ENCODE measurements at places on chromosomes 7 and 10.

- DNase-seq = no peak
Observed at GRCh38 chr7:154990964-154991540, 11.9 kb downstream of the PAXIP1 start.

- no peak for DNase-seq
Observed at GRCh38 chr7:33706771-33707200, 198.6 kb upstream of the BMPER start.

GRCh38 chr7:128053023-128053422, 21.8 kb upstream of the LRRC4 start:
- no peak for DNase-seq

GRCh38 chr7:50329775-50330174, 25.3 kb downstream of the IKZF1 start:
- DNase-seq = no peak

DNA sequence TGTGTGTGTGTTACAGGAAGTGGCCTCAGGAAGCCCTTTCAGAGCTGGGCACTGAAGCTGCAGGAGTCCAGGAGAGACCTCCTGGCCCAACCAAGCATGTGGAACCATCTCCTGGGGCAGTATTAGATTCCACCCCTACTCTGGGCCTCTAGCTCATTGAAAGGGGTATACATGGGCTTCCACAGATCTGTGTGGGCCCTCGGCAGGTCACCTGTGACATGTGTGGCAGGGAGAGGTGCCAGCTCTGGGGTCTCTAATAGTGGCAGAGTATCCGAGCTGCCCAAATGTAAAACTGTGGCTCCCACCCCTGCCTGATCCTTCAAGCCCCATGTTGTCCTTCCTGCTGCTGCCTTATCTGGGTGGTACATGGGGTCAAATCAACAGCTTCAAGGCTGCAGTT, 144.1 kb downstream of the GLCCI1 start:
- DNase-seq = no peak

DNA sequence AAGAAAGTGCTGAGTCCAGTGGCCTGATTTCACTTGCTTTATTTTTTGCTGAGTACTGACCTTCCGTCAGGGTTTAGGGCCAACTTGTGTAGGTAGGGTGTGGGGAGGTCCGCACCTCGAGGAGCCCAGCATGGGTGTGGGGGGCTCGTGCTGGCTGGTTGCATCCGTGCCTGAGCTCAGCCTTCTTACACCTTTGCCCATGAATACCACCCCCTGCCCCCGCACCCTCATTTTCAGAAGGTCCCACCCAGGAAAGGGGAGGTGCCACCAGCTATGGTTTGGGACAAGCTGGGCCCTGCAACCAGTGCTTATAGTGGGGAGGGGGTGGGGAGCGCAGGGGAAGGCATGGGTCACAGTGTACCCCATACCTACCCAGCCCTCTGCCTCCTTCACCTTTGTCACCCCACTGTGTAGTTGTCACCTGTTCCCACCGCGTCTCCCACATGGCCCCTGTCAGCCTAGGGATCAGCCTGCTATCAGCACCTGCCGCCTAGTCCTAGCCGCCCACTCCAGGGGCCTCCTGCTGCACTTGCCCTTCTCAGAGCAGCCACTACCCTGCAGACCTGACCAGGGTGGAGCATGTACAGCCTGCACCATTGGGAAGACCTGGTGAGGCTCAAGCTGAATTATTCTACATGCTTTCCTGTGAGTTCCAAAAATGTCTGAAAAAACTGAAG, 146.2 kb upstream of the RET start:
- no peak for DNase-seq

GRCh38 chr7:129635300-129636029, 23.9 kb downstream of the NRF1 start:
- peak; percentile 51 for DNase-seq

- DNase-seq = no peak
Observed at GRCh38 chr10:27626890-27627289, 118.7 kb downstream of the MKX start.

- DNase-seq = no peak
Observed at GRCh38 chr7:15561835-15562234, at the start of gene AGMO. Gene AGMO (minus strand): TSS chr7:15562015.

- peak; percentile 34 for DNase-seq
Observed at GRCh38 chr10:59905066-59905730, 1.2 kb downstream of the CCDC6 start.

DNA sequence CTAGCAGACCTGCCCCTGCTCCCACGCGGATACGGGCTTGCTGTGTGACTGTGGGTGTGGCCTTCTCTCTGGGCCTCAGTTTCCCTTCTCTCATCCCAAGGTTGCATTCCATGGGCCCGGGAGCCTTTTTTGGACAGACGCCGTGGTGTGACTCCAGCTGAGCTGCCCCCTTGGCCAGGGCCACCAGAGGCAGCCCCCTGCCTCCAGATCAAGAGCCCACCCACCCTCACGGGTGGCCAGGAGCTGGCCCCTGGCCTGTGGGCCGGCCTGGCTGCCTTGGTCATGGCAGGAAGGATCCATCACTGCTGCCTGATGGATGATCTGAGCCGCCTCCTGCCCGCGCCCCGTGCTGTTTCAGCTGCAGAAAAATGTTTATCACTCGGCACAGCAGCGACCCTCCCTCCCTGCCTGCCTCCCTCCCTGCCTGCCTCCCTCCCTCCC, 27.8 kb upstream of the ELFN1 start:
- no peak for DNase-seq

- peak; percentile 74 for DNase-seq
Observed at GRCh38 chr10:118698421-118698820, 56.3 kb downstream of the CACUL1 start.

DNA sequence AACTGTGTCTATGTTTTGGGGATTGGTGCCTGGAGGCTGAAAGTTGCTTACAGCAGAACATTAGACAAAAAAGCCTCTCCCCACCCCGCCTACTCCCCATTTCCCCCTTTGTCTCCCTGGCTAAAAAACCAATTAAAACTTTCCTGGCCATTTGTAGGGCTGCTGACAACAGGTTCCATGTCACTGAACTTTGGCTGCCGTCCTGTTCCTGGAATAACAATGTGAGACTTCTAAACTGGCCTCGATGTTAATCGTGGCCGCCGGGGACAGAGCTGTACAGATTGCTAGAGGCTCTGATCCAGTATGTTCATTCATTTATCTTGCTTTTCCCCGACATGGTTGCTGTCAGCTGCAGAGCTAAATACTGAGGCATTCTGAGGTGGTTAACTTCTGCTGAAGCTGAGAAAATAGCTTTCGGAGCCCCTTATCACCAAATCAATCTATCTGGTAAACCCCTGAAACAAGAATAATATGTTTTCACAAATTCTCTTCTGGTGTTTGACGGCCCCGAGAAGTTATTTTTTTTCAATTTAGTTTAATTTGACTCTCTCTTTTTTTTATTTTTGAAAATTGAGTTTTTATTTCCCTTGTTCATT, 271.6 kb downstream of the GFRA1 start:
- no peak for DNase-seq

GRCh38 chr10:110358869-110359629, 54.3 kb upstream of the SMNDC1 start:
- DNase-seq = no peak

GRCh38 chr10:113859261-113859660, 4.8 kb downstream of the NHLRC2 start:
- DNase-seq = no peak

- no peak for DNase-seq
Observed at GRCh38 chr7:14596421-14596820, 306.1 kb downstream of the DGKB start.

DNA sequence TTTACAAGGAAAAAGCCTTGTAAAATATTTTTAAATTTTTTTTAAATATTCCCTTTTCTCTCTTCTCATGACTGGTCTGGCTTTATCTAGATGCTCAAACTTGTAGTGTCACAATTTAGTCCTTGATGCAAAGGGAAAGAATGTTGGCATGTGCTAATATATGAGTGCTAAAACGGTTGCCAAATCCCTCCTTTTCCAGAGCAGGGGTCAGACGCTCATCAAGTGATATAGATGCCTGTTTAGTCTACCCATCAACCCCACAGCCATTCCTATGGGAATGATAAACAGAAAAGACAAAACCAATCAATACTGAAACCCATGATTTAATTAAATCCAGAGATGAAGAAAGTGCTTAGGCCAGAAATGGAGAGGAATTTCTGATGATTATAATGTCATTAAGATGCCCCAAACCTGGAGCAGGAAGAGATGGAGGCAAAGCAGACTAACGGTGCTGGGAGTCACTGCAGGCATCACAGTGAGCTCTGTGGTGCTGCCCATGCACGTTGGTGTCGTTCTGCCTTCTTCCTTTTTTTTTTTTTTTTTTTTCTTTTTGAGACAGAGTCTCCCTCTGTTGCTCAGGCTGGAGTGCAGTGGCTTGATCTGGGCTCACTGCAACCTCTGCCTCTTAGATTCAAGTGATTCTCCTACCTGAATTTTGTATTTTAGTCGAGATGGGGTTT, 210.1 kb upstream of the STK17A start:
- no peak for DNase-seq

DNA sequence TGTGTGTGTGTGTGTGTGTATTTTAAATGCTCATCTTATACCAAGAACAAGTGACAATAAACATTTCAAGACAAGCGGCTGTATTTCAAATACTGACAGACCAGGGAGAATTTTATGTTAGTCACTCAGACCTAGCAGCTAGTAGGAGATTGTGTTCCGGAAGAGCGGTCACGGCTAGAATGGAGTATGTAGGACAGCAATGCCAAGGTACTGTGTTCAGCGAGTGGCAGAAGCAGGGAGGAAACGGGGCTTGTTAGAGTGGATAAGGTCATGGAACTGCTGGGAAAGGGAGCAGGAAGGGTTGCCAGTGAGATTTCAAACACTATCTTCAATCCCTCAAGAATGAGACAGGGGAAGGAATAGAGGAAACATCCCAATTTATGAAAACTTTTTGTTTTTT, 260.5 kb upstream of the PITRM1 start:
- DNase-seq = no peak

DNA sequence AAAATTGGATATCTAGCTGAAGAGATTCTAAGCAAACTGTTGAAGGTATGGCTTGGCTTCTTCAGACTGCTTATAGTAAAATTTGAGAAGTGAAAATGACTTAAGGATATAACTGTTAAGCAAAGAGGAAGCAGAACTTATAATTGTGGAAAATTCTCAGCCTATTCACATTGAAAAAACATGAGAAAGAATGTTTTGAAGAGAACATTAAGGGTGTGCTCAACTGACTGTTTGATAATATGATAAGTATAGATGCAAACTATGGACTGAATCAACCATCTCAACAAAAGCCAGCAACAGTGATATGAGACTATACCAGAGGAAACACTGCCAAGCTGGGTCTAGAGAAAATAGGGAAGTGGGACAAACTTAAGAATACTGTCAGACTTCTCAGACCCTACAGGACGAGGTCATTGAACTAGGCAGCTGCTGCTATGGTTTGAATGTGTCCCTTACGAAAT, 133.1 kb upstream of the PPP1R3A start:
- no peak for DNase-seq

DNA sequence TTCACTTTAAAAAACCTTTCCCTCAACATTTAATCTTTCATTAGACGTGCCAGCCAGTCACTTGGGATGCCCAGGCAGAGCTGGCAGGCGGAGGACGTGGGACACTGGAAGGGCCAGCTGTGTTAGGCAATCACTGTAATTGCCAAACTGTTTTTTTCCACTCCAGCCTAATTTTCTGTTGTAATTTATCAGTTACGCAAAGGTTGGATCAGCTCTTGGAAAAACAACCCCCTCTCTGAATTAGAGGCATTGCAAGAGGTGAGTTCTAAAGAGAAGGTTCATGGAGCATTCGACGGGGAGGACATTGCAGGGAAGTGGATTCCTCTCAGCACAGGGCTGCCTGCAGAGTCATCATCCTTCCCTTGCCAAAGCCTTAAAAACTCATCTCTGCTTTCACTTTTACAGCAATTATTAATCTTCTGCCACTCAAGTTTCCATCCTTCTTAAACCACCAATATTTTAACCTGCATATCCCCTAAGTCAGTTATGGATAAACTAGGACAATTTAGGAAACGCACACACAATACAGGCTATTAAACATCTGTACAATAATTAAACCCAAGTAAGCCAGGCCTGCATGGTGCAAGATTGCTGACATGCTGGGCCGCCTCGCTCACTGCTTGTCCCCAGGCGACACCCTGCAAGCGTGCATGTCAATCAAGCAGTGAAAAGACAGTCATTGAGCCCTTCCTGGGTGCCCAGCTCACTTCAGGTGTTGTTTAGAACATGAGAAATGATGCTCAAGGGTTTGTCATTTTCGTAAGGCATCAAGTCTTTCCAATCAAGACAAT, 272.3 kb upstream of the RNF32 start:
- DNase-seq = no peak

DNA sequence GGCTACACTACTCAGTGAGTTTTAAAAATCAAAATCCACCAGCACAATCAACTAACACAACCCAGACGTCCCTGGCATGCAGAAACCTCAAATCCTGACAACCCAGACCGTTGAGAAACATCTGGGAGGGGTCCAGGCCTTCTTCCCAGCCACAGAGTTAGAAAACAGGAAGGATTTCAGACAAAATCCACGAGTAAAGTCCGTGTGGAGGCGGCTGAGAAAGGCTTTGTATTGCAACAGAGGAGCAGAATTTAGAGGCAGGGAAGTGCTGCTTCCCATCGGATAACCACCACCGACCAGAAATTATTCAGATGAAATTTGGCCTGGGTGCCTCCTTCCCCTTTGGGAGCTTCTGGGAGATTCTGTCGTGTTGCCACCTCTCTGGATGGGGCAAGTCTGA, 61.5 kb downstream of the TNS3 start:
- DNase-seq = no peak

GRCh38 chr7:94244760-94245159, 149.9 kb upstream of the COL1A2 start:
- DNase-seq = no peak

DNA sequence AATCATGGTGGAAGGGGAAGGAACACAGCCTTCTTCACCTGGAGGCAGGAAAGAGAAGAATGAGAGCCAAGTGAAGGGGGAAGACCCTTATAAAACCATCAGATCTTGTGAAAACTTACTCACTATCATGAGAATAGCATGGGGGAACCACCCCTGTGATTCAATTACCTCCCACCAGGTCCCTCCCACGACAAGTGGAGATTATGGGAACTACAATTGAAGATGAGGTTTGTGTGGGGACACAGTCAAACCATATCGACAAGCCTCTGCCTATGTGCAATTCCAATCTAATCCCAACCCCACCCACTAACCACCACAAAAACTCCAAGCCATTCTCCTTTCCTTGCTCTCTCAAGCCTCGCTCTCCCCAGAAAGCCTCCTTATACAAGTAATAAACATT, 69.2 kb downstream of the TAC1 start:
- no peak for DNase-seq

DNA sequence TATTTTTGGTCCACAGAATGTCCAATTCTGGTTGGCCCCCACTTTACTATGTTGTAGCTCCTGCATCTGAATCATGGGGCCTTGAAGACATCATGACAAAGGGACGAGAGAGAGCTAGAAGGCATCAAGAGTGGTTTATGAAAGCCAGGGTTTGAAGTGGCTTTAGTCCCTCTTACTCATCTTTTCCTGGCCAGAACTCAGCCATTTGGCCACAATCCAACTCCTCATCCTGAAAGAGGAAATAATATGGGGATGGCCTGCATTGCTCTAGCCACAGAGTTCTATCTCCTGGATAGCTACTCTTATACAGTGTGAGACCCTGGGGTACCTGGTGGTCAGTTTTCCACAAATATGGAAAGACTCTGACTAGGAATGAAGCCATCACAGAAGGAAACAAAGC, 418.9 kb downstream of the XPNPEP1 start:
- DNase-seq = no peak
